ENCODE measurements at places on chromosomes 11 and 22.

DNA sequence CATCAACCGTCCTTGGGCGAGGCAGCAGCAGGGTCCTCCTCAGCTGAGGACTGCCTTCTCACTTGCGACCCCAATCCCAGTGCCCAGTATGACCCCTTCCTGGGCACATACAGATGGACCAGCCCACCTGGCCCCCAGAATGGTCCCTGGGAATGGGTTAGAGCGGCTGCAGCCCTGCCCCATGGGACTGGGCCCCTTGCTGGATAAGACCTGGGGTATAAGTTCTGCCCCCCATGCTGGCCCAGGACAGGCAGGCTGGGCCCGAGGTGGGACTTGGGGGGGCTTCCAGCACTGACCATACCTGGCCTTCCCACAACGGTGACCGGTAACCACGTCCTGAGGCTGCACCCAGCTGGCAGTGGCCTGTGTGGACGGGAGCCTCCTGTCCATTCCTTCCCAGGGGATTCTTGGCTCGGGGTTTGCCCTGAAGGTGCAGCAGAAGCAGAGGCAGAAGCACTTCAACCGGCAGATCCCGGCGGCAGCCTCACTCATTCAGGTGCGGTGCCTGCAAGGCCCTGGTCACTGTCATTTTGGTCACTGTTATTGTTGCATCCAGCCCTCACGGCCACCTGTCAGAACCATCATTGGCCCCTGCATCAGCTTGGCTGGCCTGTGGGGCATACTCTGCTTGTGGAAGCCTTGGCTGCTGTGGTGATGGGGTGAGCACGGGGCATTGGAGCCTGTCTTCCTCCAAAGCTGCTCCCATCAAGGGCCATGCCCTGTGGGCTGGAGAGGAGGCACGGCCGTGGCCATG, 114.8 kb downstream of the KCNQ1OT1 start:
- peak; percentile 2 for DNase-seq

GRCh38 chr22:37044634-37045625, 6.6 kb upstream of the KCTD17 start:
- no peak for DNase-seq

DNA sequence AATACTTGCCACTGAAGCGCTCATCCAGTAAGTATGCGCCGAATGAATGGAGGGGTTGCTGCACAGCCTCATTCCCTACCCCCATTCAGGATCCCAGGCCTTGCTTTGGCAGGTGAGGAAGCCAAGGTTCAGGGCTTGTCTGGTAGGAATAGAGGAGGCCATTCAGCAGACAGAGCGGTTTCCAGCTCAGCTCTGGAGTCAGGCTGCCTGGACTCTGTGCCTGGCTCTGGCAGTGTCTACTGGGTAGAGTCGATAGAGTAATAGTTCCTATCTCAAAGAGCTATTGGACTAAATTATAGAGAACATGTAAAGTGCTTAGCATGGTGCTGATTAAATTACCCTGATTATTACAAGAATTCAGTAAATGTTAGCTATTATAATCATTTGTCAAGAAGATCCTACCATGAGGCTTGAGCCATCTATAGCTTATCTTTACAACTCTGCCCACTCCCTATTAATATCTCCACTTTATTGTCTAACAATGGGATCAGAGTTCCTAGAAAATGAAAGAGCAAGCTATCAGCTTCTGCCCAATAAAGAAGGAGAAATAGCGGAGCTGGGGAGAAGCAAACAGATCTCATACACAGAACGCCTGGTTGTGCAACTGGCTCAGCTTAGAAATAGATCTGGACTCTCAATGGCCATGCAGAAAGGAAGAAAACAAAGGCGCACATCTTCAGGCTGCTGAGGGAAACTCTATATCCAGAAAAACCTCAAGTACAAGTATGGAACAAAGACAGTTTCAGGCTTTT, 6.6 kb upstream of the SNX32 start:
- no peak for DNase-seq

DNA sequence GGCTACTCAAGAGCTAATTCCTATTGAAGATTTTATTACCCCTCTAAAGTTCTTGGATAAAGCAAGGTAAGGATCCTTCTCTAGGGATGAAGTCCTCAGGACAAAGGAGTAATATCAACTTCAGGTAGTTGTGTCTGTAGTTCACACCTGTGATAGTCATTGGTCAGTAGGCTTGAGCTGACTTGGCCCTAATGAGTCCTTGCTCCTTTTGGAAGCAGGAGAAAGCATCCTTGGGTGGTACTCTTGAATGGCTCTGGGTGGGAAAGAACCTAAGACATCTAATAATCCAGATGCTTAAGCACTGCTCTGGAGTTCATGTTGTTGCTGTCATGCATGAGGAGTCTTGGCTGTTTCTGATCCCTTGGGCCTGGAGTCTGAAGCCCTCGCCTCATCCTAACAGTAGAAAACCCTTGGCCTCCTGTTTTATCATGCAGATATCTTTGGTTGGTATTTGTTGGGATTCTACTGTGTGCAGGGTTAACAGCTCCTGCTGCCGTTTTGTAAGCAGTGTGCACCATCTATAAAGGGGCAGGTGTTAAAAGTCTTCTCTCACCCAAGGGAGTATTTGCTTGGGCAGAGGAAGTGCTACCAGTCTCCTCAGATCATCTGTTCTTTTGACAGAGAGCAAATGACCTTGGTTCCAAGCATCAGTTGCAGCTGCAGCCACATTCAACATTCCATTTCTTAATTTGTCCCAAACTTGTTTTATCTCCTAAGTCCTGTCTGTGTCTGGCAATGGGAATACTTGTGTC, 2.7 kb downstream of the MRPL40 start:
- no peak for DNase-seq

GRCh38 chr11:41307296-41308080, 152.0 kb downstream of the LRRC4C start:
- no peak for DNase-seq

DNA sequence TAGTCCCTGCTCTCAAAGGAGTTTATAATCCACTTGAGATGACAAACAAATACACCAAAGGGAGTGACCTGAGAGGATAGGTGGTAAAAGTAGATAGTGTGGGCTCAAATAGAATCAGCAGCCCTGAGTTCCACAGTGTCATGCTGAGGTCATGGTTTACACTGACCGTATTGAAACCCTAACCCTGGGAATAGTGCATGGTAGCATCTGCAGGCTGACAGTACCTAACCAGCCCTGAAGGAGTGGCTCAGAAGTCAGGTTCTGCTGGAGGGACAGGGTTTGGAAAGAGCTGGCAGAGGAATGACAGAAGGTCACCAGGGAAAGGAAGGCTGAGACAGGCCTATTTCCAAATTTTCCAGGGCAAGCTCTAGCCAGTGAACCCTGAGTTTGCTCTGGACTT, 9.2 kb upstream of the TMPRSS5 start:
- DNase-seq, result no peak

DNA sequence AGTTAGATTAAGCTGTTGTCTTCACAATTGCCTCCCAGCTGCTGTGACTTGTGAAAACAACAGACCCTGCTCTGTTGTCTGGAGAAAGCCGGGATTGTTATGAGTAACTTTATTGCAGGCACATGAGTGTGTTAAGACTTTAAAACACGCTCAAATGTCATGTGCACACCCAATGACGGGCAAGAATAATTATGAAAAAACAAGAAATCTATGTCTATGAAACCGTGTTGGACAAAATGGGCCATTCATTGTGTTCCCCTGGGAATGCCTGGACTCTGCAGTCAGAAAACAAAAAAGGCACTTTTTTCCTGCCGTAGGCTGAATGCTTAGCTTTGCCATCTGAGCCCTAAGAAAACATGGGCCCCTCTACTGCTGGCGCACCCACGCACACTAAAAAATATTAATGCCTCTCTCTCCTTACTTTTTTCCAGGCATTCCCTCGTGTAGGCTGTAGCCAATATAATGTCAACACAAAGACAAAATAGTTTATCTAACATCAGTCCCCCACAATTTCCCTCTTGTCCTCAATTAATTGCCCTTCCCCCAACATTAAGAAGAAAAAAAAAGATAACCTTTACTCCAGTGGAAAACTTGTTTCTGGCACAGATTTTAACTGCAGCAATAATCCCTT, 207.9 kb downstream of the SOX6 start:
- no peak for DNase-seq

DNA sequence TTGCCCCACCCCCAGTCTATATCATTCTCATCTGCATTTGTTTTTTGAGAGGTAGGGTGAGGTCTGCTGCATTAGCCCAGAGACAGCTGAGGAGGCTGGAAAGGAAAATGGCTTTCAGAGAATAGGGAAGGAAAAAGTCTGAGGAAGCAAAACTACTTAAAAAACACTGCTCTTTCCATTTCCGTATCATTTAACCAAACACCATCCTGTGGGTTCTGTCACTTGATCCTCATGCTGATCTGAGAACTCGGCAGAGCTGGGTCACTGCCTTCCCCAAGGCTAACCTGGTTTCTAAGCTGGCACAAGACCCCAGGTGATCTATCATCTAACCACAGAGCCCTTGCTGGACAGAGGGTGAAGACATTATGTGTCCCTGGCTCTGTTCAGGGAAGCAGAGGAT, 1.2 kb downstream of the FOLR2 start:
- DNase-seq, result no peak

- no peak for DNase-seq
Measured at GRCh38 chr11:69637198-69637940, 3.6 kb upstream of the CCND1 start.

GRCh38 chr22:26556904-26557303, 33.0 kb downstream of the TPST2 start:
- no peak for DNase-seq

DNA sequence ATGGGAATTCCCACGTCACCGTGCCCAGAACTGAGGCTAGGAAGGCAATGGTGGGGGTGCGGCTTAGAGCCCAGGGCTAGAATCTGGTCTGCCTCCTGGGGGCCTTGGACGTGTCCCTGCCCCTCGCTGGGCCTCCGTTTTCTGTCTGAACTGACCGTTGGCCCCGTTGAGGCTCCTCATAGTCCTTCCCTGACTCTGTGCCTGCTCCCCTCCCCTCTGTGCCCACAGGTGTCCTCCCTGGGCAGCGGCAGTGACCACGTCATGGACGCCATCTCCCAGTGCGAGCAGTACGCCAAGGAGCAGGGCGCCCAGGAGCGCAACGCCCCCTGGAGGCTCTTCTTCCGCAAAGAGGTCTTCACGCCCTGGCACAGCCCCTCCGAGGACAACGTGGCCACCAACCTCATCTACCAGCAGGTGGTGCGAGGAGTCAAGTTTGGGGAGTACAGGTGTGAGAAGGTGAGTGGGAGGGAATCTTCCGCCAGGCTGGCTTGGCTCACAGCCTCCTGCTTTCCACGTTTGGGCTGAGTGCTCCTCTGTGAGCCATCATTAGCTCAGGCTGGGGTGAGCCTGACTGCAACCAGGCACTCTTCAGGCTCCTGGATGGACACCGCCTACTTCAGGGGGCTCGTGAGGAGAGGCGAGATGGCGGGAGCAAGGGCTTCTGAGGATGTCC, 63.9 kb downstream of the MYO7A start:
- peak; percentile 40 for DNase-seq

GRCh38 chr22:31680861-31681341, 18.9 kb upstream of the PISD start:
- DNase-seq, result no peak

DNA sequence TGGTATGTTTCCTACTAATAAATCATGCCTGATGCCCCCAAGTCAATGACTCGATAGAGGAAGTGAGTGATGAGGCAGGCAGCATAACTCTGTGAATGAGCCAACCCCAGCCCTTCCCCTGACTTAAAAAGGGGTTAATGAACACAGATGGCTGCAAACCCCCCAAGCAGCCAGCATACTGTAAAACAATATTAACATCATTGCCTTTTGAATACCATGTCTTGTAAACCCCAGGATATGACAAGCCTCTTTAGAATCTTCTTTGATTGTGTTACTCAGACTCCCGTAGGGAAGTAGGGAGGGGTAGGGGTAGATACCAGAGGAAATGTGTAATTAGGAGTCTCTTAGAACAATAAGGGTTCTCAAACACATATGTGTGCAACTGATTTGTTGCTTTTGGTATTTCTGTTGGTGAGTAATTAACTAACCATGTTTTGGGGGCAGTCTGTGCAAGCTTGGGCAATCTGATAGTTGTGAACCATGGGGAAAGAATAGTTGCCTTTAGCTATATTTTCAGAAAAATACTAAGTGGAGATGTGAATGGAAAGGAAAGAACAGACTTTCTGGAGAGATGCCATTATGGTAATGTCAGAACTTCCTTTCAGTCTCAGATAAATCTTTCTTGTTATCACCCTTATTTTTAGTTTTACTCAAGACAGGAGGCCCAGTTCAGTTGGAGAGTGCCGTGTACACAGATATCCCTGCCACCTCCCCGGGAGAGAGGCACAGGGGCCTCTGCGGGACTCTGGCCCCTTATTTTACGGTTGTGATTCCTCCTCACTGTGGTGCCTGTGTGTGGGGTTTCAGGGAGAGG, 701.8 kb downstream of the NTM start:
- no peak for DNase-seq

DNA sequence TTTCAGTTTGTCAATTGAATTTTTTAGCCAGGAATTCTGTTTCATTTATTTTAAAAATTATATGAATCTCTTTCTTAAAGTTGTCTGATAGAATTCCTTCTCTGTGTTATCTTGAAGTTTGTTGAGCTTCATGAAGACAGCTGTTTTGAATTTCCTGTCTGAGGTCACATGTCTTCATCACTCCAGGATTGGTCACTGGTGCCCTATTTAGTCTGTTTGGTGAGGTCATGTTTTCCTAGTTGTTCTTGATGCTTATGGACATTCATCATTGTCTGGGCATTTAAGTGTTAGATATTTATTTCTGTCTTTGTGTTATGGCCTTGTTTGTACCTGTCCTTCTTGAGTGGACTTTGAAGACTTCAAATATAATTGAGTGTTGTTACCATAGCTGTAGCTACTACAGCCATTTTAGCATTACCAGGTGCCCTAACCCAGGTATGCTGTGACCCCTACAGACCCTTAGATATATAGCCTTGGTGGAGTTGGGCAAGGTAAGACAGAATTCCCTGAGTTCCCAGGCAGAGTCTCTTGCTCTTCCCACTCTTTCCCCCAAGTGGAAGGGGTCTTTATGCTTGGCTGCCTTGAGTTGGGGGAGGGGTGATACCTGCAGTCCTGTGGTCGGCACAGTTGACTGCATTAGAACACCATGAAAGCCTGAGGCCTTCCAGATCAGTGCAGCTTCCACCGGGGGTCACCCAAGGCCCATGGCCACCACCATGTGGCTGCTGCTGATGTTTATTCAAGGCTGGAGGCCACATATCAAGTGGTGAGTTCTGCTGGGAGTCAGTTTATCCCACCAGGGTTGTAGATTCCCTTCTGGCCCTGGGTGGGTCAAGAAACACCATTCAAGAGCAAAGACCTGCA, 229.6 kb downstream of the DYNC2H1 start:
- DNase-seq, result no peak

DNA sequence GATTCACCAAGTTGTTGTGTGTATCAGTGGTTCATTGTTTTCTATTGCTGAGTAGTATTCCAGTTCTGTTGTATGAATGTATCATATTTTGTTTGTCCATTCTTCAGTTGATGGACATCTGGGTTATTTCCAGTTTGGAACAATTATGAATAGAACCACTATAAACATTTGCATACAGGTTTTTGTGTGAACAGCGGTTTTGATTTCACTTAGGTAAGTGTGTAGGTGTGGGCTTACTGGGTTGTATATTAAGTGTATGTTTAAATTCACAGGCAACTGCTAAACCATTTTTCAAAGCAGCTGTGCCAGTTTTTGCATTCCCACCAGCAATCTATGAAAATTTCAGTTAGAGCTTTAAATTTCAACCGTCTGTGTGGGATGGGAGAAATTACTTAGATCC, 217.8 kb downstream of the NELL1 start:
- no peak for DNase-seq

- DNase-seq, result no peak
Measured at GRCh38 chr11:73983741-73984538, 1.3 kb upstream of the UCP2 start.

- DNase-seq, result no peak
Measured at GRCh38 chr22:29386708-29387107, 1.7 kb downstream of the AP1B1 start.
